ENCODE measurements at places on chromosomes 12 and 14.

DNA sequence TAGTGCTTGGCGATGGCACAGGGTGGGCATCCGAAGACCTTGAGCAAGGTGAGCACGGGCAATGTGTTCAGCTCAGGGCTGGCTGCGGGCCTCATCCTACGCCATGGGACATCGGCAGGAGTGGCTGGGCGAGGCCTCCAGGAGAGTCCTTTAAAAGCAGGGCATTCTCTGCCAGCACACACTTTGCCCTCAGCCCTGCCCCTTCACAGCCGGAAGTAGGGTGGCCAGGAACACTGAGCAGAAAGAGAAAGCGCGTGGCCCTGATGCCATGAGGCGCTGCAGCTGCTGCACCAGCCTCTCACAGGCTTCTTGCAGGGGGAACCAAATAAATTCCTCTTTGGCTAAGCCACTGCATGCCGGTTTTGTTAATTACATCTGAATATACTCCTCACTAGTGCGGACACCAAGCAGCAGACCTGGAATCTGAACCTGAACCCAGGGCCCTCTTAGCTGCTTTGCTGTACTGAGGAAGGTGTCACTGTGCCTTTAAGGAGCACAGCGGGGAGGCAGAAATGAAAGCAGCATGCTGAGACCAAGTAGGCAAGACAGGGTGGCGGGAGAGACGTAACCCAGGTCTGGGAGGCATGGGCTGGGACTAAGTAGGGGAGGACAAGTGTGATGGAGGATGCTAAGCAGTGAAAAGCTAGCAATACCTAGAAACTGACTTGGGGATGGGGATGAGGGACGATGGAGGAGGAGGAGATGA is 155.2 kb downstream of the TTC7B start:
- no peak for DNase-seq

DNA sequence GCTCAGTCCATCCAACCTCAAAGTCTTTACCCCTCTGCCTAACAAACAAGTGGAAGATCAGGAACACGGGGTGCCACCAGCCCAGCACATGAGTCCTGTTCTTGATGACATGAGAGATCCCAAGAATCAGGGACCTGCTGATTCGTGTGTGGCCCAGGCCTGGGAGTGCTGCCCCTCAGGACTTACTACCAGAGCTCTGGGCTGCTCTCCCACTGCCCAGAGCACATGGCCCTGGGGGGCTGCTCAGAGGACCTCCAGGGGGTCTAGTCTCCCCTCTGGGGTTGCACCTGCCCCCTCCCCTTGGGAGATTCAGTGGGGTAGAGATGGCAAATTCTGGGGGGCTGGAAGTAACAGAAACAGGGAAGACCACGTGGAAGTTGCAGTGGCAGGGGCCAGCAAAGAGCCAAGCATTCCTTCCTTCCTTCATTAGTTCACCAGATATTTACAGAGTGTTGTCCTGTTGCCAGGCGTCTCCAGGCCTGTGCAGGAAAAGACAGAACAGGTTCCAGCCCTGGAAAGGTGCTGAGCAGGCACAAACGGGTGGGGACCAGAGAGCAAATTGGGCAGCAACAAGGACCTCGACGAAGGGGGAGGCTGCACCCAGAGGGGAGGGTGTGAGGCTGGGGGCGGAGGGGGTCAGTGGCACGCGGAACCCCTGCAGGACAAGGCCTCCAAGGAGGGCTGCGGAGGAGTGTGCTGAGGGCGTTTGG is 45.1 kb upstream of the MEG3 start:
- DNase-seq: no peak

- DNase-seq: no peak
Measured at GRCh38 chr14:27253966-27254365, 656.1 kb upstream of the NOVA1 start.

DNA sequence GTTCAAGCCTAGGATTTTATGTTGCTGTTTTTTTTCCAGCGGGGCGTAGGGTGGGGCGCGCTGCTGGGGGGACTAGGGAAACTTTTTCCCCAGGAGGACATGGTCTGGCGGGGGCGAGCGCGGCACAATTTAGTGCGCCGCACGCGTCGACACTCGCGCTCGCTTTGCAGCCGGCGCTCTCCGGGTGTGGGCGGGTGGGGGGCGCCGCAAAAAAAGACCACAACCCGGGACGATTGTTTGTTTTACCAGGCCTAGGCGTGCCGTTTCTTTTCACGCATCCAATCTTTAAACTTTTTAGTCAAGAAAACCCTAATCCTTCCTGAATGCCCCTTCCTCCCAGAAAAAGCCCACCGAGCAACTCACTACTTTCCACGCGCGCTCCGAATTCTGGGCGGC is 865 bp upstream of the ZFP36L1 start:
- peak; percentile 56 for DNase-seq

DNA sequence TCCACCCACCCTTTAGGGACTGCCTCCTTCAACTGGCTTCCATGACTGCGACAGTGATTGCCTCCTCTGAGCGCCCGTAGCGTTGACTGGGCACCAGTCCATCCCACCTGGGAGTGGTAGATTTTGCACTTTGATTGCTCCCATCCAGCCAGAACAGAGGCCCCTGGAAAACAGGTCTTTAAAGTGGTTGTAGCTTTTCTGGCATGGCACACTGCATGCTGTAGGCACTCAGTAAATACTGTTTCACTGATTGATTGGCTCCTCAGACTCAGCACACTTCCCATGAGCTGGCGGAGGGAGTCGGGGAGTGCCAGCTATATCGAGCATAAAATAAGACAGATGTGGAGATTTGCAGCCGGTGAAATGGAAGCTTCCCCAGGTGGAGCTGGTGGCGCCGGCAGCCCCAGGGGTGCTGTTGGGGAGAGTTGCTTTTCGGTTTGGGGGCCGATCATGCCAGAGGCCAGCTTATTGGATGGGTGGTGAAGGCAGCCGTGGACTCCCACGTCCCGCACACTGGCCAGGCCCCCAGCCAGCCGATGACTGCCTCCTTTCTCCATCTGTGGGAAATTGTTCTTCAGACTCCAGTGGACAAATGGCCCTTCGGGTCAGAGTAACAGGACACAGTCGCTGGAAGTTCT is 200.2 kb downstream of the TSPAN9 start:
- no peak for DNase-seq

- peak; percentile 47 for DNase-seq
Measured at GRCh38 chr14:50559990-50560930, at the start of gene ATL1. ATL1 (plus strand) TSS chr14:50560145; CDS start chr14:50560266, 121 bp downstream.

- no peak for DNase-seq
Measured at GRCh38 chr12:130972586-130972950, 18.9 kb downstream of the ADGRD1 start.

Measured in stimulated activated CD4-positive, alpha-beta T cell treated with anti-CD3 and anti-CD28 coated beads, Interleukin-4, amount 100 ng/mL, for 48 hours (primary cell).